Stimulated activated CD4-positive, alpha-beta T cell treated with anti-CD3 and anti-CD28 coated beads, TNF-alpha, amount 100 ng/mL, for 4 hours (primary cell): ENCODE measurements at places on chromosomes 2 and 18.

- no peak for DNase-seq
These were observed 52.0 kb upstream of the RTN4 start for GRCh38 chr2:55102056-55102812.

DNA sequence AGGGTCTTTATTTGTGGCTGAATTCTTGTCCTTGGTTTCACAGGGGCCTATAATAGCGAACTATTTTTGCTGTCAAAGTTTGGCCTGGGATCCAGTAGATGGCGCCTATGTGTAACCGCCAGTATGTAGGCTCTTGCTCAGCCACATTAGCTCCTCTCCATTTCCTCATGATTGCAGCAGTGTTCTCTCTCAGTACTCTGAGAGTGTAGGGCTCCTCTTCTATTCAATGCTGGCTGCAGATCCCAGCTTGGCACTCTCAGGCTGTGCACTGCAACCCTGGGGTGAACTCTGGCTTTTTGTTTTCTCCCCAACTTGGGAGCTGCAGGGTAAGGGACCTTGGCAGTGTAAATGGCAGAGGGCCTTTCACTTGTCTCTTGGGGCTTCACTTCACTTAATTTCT is 344.6 kb upstream of the CHAC2 start:
- DNase-seq, result no peak

GRCh38 chr2:222774941-222775340 is 85.9 kb upstream of the ACSL3 start:
- DNase-seq, result no peak

- no peak for DNase-seq
These were observed 96.4 kb downstream of the RNF144A start for GRCh38 chr2:7013471-7014160.

DNA sequence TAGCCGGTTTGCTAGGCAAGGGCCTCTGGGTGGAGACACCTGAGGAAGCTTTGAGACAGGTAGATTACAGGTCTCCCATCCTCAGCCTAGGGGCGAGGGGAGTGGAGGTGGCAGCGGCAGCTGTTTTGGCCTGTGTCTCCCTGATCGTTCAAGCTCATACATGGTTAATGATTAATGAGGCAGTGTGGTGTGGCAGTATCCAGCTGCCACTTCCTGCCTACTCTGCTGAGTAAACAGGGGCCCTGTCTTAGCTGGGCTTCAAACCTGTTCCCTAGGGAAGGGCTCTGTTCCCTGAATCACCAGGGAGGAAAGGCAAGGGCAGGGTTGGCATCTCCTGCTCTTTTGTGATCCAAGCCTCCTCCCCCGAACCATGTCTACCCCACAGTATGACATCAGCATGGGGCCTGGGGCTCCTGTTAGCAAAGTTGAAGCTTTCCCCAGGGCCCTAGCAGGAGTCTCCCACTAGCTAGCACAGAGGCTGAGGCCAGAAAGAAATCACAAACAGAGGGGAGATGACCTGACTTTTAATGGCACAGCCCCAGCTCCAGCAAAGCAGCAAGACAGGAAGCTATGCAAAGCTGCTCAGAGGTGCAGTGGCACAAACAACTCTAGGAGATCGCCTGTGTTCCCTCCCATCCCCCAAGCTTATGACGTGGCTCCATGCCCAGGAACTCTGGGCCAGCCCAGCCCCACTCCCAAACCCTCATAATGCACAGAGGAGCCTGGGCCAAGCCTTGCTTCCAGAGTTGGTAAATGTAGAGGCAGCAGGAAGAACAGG is 3.7 kb upstream of the TUBA4B start:
- DNase-seq, result no peak

DNA sequence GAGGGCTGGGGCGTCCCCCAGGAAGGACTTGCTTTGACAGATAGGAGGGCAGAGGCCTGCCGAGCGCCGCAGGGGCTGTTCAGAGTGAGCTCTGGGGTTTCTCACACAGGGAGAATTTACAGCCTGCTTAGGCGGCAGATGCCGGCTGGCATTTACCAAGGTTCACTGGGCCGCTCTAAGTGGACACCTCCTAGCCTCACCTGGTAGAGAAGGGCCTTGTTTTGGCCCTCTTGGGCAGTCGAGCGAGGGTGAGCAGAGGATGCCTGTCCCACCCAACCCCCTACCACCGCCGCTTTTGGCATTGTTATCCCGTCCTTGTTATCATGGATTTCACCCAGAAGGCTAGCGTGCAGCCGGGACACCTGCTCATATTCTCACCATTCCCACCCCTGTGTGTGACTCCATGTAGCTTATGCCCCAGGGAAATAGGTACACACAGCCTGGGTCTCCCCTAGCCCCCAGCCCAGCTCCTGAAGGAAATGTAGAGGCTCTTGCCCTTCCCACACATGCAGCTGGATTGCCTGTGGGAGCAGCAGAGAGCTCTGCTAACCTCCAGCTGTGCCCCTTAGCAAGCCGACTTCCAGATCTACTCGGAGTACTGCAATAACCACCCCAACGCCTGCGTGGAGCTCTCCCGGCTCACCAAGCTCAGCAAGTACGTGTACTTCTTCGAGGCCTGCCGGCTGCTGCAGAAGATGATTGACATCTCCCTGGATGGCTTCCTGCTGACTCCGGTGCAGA is 52.4 kb downstream of the FAM168B start:
- DNase-seq, result no peak

DNA sequence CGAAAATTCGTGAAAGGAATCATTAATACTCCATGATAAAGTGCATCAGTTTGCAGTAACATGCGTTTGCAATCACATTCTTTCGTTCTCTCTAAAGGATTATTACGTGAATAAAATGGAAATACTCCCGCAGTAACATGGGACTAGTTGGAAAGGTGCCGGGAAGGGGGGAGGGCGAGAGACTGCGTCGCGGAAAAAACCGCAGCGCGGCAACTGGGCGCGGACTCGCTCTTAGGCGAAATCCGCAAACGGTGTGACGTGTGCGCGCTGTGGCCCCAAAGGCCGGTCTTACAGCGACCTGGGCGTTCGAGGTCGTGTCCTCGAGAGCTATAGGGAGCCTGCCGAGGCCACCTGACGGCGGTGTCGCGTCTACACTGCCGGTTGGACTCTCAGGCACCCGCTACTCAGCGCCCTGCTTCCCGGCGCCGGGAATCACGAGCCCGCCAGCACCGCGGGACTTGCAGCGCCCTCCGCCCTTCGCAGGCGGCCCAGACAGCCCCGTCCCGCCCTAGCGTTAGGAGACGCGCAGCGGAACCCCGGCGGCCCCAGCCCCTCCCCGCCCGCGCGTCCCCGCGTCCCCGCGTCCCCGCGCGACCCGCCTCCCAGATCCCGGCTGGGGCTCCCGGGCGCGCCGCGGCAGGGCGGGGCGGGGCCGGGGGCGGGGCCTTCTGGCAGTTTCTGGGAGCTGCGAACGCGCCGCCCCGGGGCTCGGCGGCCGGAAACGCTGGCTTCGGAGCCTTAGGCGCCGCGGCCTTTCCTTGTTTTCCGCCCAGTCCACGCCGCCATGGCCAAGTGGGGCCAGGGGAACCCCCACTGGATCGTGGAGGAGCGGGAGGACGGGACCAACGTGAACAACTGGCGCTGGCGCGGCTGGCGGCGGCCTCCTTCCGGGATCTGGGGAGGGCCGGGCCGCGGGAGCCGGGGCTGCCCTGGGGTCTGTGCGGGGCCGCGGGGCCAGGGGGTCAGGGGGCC is 15.1 kb downstream of the C2orf74 start:
- peak; percentile 93 for DNase-seq

DNA sequence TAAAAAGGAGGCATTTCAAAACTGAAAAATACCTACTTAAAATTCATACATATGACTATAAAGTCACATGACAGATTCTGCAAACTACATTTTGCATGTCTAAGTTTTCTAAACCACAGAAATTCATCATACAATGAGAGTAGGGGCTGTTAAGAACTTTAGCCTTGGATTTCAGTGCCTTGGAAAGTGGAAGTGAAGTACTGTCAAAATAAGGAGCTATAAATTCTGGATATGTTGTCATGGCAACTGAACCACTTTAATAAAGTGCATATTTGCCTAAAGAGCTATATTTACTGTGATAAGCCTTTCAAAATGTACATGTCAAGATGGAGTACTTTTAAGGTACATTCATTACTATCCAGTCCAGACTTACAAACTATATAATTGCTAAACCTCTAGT is 227.1 kb downstream of the RAB3GAP1 start:
- DNase-seq, result no peak

DNA sequence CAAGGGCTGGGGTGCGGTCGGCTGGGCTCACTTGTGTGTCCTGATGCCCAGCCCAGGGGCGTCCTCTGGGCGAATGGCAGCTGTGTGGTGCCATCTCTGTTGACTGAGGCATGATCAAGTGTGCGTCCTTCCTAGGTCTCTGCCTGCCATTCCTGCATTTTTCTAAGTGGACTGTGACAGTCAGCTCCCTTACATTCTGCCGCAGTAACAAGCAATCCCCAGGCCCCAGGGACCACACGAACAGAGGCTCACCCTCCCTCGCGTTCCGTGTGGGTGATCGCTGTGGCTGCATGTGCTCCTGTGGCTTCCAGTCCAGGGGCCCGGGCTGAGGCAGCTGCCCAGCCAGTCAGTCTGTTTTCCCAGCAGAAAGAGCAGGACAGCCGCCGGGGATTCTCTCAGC is 17.8 kb downstream of the D2HGDH start:
- no peak for DNase-seq

GRCh38 chr2:11393711-11394236 is 49.3 kb upstream of the ROCK2 start:
- DNase-seq, result no peak

DNA sequence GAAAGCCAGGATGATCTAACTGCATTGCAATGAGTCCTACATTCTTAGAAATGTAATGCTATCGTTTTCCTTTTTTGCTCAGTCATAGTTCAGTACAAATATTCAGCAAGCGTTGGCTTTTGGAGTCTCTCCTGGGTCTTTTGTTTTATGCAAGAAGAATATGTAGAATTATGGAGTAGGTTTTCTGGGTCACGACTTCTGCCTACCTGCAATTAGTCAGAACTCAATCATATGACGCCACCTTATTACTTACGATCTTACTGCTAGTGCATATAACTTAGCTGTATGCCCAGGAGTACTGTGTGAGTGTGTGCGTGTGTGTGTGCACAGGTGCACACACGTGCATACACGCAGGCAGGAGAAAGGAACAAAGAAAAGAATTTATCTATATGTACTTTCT is 640.2 kb downstream of the STK39 start:
- DNase-seq, result no peak

DNA sequence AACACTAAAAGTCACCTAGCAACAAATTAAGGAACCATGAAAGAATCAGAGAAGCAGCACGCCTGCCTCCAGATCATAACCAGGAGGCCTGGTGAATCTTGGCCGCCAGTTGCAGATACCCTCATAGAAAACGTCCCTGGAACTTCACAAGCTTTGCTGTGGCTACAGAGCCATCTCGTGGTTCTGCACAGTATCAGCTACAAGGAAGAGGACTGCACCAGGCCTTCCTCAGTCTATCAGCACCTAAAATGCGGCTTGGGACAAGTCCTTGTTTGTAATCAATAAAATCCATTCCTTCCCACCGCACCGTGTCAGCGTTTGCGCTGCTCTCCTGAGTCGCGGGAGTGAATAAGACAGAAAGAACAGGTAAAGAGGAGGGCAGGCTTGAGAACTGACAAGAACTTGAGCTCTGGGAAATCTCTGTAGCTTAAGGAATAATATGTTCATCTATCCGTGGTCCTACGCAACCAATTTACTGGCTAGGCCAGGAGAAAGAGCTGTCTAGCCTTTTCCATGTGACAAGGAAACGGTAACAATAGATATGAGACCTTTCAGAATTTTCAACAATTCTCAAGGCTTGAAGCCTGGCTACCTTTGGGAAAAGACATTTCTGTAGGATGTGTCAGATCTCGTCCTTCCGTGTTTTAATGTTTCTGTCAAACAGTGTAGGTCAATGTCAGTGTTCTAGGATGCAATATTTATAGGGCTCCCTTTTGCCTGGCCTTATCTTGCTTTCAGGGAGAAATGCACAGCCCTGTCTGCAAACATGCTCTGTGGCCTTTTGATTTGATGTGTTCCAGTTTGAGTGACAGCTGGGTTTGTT is 128.5 kb upstream of the RAB12 start:
- DNase-seq, result no peak

DNA sequence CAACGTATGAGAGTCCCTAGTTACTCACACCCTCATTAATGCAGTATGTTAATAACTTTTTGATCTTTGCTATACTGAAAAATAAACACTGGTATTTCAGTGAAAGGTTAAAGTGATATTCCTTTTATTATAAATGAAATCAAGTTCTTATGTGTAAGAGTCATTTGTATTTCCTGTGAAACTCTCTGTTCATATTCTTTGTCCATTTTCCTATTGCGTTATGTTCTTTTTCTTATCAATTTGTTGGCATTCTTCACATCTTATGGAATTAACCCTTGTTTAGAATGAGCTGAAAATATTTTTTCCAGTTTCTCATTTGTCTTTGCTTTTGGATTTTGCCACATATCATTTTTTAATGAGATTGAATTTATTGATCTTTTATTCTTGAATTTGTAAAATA is 44.8 kb downstream of the NDUFAF7 start:
- DNase-seq, result no peak

DNA sequence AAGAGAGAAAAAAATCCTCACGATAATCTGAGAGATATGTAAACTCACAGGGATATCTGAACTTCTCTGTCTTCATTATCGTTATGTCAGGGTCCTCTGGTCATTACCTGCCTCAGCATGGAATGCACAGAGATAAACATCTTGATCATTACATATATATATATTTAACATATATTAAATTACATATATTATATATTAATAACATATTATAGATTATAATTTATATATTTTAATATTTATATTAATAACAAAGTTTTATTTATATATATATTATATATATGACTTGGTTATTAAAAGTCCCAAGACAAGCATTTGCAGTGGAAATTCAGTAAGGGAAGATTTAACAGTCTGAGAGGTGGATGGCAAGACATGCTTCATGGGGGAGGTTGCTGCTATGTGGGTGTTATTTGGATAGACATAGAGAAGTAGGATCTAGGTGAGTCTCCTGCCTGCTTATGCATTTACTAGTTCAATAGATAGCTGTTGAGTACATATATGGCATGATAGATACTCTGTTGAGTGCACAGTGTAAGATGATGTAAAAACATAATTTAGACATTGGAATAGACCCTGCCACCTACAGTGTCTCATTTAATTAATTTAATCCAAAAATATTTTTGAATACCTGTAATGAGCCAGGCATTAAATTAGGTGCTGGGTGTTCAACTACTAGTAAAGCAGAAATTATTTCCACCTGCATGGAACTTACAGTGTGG is 255.2 kb downstream of the RAD51AP2 start:
- no peak for DNase-seq

DNA sequence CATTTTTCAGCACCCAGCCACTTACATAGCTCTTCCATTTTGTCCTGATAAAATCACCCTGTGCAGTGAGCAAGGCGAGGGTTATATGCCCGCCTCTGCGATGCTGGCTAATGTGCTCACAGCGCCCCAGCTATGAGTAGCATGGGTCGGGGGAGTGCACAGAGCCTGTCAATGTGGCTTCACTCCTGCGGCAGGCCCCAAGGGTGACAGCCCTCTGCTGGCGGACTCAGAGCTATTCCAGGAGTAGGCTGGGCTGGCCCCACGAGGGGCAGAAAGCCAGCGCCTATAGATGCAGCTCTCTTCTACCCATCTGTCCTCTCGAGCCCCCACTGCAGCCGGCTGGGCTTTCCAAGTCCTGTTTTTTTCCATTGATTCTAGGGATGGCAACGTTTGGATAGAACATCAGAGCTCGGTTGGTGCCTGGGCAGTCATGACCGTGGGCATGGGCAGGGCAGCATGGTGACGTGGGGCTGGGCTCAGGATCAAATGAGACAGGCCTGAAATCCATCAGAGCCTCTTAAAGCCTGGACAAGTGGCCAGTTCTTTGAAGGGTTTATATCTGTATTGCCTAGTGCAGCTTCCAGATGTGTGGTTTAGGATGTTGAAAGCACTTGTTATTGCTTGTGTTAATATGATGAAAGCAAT is 134.7 kb downstream of the MCFD2 start:
- DNase-seq, result no peak
